G401 (cell line): ENCODE measurements at places on chromosomes 12 and 14.
A peak's percentile ranks its signal among the peaks of the same experiment; 100 is the strongest.

- no peak for DNase-seq
Measured at GRCh38 chr12:132014915-132015280, 65.2 kb downstream of the EP400 start.

GRCh38 chr12:74725154-74725553 is 187.5 kb downstream of the ATXN7L3B start:
- DNase-seq: no peak

DNA sequence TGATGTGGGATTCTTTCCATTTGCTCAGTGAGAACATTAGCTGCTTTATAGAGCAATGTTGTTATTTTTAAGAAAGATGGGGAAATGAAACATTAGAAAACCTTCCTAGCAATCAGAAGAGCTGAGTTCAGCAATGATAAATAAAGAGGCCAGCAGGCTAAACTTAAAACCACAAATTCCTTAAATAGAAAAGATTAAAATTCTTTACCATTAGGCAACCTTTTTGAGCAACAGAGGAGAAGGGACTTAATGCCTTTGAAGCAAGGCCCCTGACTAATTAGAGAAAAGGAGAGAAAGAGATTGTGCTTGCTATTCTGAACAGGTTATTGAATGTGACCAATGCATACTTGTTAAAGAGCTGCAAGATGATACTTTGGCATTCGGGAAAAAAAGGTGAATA is 160.8 kb upstream of the LMO3 start:
- no peak for DNase-seq

- no peak for DNase-seq
Measured at GRCh38 chr14:54317391-54317790, 79.4 kb upstream of the CDKN3 start.

DNA sequence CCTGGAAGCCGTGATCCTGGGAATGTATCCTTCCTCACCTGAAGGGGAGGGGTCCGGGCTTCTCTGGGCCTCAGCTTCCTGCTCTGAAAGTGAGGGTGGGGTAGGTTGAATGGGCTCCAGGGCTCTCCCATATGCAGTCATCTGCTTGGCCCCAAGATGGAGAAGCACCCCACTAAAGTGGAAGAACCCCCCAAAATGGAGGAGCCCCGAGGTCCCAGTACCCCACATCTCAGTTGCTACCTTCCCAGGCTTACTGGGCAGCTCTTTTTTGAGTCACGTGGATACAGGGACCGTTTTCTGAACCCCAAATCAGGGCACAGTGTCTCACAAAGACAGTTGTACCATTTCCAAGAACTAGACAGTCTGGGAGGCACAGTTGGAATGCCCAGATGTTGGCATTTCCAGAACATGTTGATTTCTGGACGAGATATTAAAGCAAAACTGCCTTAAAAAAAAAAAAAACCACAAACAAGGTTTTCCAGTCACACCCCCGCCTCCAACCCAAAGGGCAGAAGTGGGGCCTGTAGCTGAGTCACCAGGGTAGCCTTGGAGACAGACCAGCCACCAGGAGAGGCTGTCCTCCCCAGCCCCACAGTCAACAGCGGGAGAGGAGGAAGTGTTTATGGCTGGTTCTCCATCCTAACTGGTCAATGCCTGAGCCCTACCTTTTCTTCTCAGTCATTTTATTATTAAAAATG is 12.1 kb downstream of the VASH1 start:
- DNase-seq: no peak

- no peak for DNase-seq
Measured at GRCh38 chr14:101237252-101237616, 324.1 kb upstream of the DIO3 start.

GRCh38 chr12:2624543-2625288 is 170.1 kb upstream of the FKBP4 start:
- DNase-seq: peak; percentile 2

- no peak for DNase-seq
Measured at GRCh38 chr12:102298022-102298421, 100.4 kb upstream of the PMCH start.

GRCh38 chr12:6279256-6279628 is 31.2 kb upstream of the PLEKHG6 start:
- DNase-seq: no peak

GRCh38 chr12:18454330-18454729 is 193.0 kb downstream of the PIK3C2G start:
- no peak for DNase-seq

DNA sequence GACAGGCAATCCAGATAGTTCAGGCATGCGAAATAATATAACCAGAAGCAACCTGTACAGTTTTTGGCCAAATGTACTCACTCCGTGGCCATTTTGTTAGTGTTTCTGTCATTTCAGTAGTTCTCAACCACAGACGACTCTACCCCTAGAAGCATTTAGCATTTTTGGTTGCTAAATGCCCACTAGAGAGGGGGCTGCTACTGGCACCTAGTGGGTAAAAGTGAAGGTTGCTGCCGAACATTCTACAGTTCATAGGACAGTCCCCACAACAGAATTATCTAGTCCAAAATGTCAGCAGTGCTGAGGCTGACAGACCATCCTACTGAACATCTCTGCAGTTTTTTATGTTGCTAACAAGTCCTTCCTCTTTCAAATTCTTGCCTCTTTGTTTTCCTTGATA is 107.4 kb downstream of the TSHR start:
- DNase-seq: peak; percentile 1

- DNase-seq: no peak
Measured at GRCh38 chr14:78346747-78347146, 176.6 kb downstream of the NRXN3 start.

- no peak for DNase-seq
Measured at GRCh38 chr12:114774197-114774596, 90.2 kb upstream of the TBX3 start.

DNA sequence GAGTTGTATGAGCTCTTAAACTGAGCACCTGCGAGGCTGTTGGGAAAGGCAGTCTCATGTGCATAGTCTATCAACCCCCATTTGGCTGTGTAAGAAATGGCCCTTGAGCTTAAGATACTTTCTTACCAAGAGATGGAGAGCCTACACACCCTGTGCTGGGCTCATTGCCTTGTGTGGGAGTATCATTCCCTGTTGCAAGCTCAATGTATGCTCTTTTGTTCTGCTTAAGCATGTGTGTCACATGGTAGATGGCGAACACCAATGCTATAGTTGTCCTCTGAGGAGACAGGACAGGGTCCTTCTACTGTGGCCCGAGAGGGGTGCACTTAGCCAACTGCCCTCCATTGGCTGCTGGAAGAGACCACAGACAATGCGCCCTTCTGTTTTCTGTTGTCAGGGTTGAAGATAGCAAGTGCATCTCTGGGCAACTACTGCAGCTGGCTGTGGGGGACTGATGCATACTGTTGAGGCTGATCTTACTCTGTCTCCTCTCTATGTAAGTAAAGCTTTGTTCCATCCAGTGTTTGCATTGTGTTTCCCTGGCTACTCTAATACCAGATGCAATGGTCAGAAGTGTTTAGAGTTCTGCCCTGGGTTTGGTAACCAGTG is 79.5 kb downstream of the PTPRB start:
- DNase-seq: peak; percentile 16

DNA sequence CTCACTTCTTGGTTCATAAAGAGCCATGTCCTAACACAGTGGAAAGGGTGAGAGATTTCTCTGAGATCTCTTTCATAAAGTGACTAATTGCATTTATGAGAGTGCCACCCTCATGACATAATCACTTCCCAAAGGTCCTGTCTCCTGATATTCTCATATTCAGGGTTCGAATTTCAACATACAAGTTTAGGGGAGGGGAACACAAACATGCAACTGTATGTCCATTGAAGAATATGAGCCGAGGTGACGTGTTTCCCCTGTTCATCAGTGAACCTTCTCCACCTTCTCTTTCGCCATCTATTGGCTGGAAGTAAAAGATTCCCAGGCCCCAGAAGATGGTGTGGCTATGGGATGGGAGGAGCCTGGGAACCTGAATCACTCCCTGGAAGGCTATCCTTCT is 354.2 kb upstream of the ATP2B1 start:
- no peak for DNase-seq

DNA sequence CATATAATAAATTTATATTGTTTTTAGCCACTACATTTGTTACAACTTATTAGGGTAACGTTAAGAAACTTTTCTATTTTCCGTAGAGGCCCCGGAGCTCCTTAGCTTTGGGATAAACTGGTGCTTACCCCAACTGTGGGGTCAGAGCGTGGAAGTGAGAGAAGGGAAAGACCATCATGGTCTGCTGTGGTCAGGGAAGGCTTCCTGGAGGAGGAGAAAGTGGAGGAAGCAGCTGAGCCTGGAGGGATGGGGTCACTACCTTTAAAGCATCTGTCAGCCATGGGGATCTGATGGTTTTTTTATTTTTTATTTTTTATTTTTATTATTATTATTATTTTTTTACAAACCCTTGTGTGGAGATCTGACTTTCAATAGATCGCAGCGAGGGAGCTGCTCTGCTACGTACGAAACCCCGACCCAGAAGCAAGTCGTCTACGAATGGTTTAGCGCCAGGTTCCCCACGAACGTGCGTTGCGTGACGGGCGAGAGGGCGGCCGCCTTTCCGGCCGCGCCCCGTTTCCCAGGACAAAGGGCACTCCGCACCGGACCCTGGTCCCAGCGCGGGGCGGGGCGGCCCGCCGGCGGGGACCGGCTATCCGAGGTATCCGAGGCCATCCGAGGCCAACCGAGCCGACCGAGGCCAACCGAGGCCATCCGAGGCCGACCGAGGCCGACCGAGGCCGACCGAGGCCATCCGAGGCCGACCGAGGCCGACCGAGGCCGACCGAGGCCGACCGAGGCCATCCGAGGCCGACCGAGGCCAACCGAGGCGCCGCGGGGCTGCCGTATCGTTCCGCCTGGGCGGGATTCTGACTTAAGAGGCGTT is 1101.2 kb upstream of the TMEM132C start:
- peak; percentile 76 for DNase-seq

- DNase-seq: peak; percentile 42
Measured at GRCh38 chr12:106115440-106115839, 23.3 kb downstream of the NUAK1 start.

DNA sequence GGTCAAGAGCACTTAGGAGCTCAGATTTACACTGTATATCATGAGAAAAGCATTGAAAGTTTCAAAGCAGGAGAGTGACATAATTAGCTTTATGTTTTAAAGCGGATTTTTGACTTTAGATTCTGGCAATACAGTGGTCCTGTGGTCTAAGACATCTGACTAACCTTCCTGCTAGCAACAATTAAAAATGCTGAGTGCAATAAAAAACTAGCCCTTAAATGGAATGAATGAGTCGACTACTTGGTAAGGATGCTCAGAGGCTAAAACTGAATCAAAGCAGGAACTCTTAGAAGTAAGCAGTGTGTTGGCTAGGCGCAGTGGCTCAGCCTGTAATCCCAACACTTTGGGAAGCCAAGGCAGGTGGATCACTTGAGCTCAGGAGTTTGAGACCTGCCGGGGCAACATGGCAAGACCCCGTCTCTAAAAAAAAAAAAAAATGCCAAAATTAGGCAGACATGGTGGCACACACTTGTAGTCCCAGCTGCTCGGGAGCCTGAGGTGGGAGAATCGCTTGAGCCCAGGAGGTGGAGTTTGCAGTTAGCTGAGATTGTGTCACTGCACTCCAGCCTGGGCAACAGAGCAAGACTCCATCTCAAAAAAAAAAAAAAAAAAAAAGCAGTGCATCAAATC is 18.9 kb downstream of the BICD1 start:
- no peak for DNase-seq

DNA sequence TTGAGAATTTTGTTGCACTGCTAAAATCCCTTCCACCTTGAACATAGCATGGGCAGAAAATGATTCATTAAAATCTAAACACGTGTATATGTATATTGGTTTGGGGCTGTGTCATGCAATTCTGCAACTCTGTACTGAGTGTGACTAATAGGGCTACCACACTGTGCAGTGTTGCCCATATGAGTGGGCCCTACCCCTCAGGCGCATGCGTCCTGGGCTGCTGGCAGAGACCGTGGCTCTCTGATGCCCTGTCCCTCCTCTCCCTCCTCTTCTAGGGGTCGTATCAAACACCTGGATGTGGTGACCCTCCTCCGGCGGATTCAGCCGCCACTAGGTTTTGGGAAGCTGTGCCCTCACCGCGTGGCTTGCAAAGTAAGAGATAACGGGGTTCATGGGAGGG is 128.4 kb upstream of the FKBP4 start:
- DNase-seq: no peak

- peak; percentile 55 for DNase-seq
Measured at GRCh38 chr12:106769078-106769477, 5.4 kb upstream of the RIC8B start.

- DNase-seq: no peak
Measured at GRCh38 chr14:69610020-69610873, 1.1 kb upstream of the SUSD6 start.

GRCh38 chr12:123142921-123143735 is 7.8 kb downstream of the PITPNM2 start:
- DNase-seq: no peak

- DNase-seq: no peak
Measured at GRCh38 chr14:81834308-81834707, 300.7 kb upstream of the SEL1L start.

- peak; percentile 80 for DNase-seq
Measured at GRCh38 chr14:97977651-97978261, 1180.6 kb downstream of the VRK1 start.

- DNase-seq: no peak
Measured at GRCh38 chr12:70722584-70723343, 85.5 kb upstream of the PTPRB start.

DNA sequence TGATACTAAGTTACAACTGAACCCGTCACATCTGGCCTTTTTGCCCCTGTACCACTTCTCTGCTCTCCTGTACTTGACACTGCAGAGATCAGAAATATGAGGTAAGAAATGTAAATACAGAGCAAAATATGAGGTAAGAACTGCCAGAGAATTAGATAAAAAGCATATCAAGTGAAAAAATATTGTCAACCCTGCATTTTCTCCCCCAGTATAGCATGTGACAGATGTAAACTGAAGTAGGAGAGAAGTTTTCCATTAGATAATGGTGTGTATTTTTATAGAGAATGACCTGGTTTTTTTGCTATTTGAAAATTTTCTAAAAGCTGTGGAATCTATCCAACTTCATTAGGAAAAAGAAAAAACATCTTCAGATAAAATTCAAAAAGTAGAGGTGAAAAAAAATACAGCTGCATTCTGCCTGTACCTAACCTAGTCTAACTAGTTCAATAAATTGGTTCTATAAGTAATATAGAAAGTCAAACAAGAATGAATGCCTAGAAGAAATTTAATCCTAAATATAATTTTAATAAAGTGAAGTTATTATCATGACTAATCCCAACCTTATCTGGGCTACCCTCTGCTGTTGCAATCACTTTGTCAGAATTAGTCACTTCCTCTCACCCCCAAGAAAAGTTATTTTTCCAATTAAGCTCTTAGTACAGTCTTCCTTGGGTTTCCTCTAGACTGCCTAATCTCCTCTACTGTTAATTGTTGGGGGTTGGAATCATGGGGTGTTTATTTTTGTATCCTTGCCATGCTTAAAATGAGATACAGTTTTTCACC is 210.0 kb downstream of the RASSF9 start:
- DNase-seq: no peak

DNA sequence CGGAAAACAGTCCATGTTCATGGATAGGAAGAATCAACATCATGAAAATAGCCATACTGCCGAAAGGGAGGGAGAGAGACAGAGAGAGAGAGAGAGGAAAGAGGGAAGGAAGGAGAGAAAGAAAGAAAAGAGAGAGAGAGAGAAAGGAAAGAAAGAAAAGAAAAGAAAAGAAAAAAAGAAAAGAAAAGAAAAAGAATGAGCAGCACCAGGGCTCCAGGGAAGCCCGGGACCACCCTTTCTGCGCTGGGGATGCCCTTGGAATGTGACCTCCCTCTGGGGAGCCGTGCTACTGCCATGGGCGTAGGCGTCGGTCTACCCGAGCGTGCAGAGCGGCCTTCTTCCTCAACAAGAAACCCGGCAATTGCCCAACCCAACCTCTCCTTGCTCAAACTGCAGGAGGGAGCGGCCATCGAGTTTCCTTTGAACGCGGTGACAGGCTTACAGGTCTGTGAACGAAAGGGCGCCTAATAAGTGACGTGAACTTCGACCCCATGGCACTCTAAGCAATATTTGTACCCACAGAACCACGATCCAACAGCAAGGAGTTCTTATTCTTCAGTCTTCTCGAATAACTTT is 16.9 kb downstream of the OR6S1 start:
- peak; percentile 25 for DNase-seq
